ENCODE measurements at places on chromosomes 7 and 10. TPM values are rescaled to one million over a fixed set of nuclear protein-coding genes. Genes with fewer than 3 reads are reported as not detected.

GRCh38 chr10:20957744-20958143 lies 60.6 kb upstream of the NEBL start:
- no peak for DNase-seq

DNA sequence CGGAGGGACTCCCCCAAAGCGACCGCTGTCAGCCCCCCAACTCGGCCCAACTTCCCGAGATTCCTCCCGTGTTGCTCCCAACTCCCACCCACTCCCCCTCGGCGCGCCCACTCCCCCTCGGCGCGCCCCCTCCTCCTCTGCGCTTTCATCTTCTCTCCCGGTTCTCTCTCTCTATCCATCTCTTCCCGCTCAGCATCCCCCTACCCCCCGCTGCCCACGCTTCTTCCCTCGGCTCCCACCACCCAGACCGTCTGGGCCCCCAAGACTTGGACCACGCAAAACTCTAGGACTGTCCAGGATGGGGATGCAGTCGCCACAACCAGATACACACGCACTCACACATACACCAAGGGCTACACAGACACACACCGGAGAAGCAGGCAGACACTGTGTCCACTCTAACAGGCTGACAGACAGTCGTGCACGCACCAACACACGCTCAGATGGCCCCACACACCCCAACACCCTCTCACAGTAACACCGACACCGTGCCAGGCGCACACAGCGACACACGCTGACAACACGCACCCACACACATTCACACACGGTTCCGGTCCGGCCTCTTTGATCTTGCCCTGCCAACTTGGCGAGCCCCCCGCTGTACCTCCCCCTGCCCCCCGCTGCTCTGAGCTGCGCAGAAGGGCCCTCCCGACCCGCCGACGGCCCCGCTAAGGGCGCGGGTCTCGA lies 1.1 kb downstream of the GRID1 start:
- DNase-seq: no peak

- DNase-seq: peak; percentile 38
These were observed 166.3 kb downstream of the PTPRN2 start for GRCh38 chr7:158421361-158421760.

FOXP2 gene
- 10.0 TPM for polyA plus RNA-seq

All from renal cortex interstitium (tissue), 15 donors.